ENCODE measurements at places on chromosomes 3 and 15. TPM values are rescaled to one million over a fixed set of nuclear protein-coding genes. Genes with fewer than 3 reads are reported as not detected.
A peak's percentile ranks its signal among the peaks of the same experiment; 100 is the strongest.

Gene AMIGO3
- 13.1 TPM for polyA plus RNA-seq

DNA sequence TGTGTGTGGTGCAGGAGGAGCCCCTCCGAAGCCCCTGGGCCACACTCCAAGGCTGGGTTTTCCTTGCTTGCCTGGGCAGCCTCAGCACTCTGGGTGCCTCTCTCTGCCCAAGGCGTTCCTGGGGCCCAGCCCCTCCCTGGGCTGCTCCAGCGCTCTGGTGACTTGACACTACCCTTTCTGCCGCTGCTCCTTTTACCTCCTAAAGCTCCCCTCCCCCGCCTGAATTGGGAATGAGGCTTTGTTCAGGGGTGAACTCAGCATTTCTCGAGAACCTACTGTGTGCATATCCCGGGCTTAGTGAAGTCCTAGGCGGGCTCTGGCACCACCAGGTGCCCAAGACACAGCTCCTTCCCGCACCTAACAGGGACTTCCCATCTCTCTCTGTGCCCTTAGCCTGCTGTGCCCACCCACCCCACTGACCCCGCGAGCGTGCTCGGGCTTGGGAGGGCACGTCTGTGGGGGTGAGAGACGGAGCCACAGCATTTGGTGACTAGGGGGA, 1.2 kb upstream of the BAHD1 start:
- DNase-seq = peak; percentile 68

DNA sequence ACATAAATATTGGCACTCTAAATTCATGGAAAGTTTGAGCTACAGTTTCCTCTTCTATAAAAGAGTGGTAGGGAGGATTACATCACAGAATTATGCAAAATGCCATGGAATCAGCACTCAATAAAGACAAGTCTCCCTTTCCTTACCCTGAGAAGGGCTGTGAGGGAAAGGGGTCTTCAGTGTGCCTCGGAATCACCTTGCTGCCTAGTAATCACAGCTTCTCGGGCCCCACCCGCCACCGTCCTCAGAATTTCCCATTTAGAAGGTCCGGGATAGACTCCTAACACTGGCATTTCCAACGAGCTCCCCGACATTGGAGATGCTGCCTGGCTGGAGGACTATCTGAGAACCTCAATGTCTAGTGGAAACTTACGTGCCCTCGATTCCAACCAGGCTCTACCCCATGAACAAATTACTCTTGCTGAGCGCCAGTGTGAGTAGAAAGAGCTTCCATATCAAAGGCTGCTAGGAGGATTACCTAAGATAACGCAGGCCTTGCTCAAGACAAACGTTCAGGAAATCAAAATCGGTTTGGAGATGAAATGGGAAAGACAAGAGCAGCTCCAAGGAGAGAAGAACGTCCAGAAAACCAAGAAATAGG, 92.1 kb upstream of the CHD2 start:
- no peak for DNase-seq

GRCh38 chr15:40536501-40536900, 28.3 kb downstream of the CCDC32 start:
- no peak for DNase-seq

Gene UROC1
- polyA plus RNA-seq = 0.09 TPM

DNA sequence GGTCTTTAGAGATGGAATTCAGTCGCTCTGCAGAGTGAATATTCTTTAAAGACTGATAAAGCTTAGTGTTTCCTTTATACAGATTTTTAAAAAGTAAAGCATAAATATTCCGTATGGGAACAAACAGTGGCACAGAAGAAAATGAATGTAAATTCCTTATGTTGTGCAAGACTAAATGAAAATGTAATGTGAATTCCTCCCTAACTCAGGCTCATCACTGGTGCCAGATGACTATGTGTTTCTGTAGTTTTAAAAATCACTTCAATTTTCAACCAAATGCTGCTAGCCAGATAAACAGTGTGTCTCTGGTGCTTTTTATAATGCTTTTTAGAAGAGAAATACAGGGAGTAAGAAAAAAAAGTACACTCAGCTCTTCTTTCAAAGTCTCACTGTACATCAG, 154.8 kb upstream of the SNTN start:
- DNase-seq = no peak

Gene UBA3
- polyA plus RNA-seq = 40.8 TPM

GRCh38 chr15:90336705-90337141, 15.4 kb upstream of the ZNF774 start:
- no peak for DNase-seq

DNA sequence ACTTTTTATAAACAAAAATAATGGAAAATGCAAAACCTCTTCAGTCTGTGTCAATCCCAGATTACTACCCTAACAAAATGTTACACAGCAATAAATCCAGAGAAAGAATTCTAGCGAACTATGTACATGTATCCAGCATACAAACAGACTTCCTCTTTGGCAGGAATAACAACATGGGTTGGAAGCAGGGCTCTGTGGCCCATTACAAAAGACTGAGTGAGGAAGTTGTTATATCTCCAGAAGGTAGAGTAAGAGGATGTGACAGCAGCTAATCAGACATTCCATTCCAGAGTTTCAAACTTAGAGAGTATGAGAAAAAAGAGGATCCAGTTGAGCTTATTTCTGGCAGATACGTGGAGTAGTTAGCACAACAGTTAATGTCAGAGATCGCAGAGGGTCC, 294.0 kb upstream of the PLSCR5 start:
- DNase-seq = no peak

GRCh38 chr15:42921342-42921731, 759 bp upstream of the TTBK2 start:
- DNase-seq = no peak

Gene MB21D2
- 10.1 TPM for polyA plus RNA-seq

Gene PLA2G4D
- polyA plus RNA-seq = 0.20 TPM

Gene KCNMB3
- 1.7 TPM for polyA plus RNA-seq

DNA sequence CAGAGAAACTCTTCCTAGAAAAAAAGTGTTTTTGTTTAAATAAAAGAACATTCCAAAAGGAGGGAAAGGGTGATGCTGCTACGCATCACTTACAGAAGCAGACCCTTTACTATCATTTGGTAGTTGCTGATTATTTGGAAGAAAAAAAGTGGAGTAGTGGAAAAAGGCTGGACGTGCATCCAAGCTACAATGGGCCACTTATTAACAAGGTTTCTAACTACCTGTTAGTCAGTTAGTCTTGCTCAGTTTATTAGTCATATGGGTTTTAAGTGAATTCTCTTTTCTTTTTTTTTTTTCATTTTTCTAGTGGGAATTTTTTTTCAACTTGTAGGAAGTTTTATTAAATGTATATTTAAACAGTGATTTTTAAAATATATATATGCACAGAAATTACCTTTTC, 866.0 kb downstream of the MCTP2 start:
- no peak for DNase-seq

Gene CX3CR1
- 0.08 TPM for polyA plus RNA-seq

- no peak for DNase-seq
Observed at GRCh38 chr3:183917776-183918175, 33.1 kb upstream of the PARL start.

Gene SI
- not detected for polyA plus RNA-seq

Measured in H1 (cell line).